Calu3 (cell line): ENCODE measurements at places on chromosomes 5 and 9.

DNA sequence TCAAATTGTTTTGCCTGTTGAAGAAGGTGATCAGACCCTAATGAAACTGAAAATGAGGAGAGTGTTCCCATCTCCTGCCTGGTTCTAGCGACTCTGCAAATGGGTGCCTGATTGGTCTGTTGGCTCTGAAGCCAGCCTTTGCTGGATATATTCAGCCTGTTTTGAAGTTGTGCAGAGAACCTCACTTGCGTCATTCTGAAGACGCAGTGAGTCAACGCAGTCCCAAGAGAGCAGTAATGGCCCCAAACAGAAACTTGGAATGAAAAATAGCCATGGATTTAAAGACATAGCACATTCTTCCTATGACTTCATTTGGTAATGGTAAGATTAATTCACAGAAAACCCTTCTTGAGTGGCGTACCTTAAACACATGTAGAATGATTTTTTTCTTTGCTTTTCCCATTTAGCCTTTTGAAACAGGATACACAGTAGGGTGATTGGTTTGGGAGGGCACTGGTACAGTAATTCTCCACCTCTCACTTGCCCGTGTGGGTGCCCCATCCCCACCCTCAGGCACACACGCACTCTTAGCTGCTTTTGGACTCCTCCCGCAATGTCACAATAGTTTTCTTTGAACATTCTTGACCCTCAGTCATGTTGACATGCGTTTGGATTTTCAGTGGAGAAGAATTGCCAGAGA is 54.1 kb upstream of the ABL1 start:
- DNase-seq: no peak

DNA sequence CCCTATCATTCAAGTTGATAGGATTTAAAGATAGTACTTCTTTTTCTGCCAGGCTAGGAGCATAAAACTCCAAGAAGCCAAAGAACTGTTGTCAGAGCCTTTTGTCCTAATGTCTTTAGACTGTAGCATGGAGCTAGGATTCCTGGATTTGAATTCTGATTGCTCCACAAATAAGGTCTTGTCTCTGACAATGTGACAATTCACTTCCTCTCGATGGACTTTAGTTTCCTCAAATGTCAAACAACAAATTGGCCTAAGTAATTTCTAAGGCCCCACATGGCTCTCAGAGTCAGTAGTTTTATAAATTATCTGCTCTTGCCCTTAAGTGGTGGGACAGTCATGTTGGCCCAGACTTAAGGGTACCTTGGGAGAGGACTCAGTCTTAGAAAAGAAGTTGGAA is 36.7 kb downstream of the RFK start:
- no peak for DNase-seq

DNA sequence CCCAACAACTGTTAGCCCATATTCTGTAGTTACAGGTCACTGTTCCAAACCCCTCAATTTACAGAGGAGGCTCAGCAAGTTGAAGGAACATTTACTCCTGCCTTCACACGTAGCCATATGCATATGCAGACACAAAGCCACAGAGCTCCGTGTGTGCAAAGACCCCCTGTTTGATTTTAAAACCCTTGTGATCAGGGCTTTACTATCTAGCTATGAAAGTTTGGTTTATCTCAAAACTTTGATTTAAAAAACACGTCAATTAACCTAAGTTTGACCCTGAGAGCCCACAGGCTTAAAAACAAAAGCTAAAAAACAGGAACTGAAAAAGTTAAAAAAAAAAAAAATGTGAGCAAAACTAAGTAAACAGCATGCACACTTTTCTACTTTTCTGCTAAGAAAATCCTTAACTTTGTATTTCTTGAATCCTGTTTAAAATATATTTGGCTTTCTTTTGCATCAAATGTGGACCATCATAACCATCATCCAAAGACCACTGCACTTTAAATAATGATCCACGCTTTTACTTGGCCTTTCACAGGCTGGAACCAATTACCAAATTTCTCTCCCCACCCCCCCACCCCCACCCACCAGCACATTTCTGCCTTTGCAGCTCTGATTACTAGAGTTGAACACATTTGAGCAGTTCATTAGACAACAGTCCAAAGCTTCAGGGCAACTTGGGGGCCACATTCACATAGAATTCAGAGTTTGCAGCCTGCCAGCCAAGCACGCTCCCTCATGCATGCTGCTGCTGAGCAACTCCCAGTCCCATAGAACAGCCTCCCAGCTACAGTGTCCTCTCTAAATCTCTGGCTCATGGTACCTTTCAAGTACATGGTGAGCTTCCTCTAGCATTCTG is 128.8 kb upstream of the MAP3K1 start:
- no peak for DNase-seq

DNA sequence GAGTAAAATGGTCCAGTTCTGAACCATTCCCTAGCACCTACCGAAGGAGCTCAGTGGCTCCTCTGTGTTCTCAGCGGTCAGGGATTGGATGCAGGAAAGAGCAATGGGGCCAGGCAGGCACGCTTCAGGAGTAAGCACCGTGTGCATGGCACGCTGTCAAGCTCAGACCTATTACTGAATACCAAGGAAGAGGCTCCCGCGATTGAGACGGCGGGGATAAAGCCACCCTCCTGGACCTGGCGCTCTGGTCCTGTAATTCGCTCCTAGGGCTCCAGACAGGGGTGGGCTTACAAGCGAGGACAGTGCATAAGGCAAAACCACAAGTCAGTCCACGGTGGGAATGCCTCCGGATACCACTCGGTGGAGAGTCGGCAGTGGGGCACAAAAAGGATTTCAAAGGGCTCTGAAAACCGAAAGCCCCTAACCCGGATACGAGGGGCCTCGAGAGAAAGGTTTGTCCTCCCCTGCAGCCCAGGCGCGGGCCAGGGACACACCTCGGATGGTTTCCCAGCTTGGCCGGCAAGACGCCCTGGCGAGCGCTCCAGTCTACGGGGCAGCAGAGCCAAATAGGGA is 988 bp downstream of the OXCT1 start:
- DNase-seq: no peak

- DNase-seq: no peak
Observed at GRCh38 chr5:105954341-105954740, 1716.4 kb downstream of the EFNA5 start.

GRCh38 chr9:7236186-7236585 is 478.4 kb downstream of the KDM4C start:
- DNase-seq: no peak

DNA sequence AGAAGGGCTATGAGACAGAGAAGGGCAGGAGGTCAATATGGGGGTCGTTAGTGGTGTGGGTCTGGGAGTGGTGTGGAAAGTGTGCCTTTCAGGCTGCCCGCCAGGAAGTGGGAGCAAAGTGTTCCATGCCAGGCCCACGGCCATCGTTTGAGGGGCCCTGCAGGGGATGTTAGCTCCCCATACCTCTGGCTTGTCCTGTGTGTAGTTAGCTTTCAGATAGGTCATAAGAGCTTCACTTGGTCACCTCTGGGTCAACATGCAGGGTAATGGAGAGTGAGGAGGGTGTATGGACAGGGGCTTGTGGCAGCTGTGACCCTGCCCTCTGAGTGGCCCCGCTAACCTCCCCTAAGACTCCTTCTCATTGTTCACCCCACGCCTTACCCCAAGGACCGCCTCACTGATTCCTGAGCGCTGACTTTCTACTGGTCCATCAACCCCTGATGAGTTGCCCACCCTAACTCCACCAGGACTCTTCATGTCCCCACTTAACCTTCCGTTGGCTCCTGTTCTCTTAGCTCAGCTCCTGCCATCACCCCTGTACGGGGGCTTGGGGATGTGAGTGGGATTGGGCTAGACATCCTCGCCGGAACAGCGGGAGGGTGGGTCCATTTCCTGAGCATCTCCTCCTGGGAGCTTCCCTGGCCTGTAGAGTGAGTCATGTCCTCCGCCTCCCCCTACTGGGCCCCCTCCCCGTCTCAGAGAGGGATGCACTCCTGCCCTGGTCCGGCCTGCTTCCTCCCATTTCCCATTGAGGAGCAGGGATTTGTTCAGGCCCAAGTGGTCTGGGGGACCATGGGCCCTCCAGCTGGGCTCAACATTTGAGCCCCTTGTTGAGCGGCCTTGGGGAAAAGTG is 125.7 kb downstream of the FGF18 start:
- no peak for DNase-seq
